Retina (tissue), 1 donor: ENCODE measurements at places on chromosomes 16 and 17.

GRCh38 chr16:88014252-88014781, 63.1 kb downstream of the BANP start:
- DNase-seq, result no peak

DNA sequence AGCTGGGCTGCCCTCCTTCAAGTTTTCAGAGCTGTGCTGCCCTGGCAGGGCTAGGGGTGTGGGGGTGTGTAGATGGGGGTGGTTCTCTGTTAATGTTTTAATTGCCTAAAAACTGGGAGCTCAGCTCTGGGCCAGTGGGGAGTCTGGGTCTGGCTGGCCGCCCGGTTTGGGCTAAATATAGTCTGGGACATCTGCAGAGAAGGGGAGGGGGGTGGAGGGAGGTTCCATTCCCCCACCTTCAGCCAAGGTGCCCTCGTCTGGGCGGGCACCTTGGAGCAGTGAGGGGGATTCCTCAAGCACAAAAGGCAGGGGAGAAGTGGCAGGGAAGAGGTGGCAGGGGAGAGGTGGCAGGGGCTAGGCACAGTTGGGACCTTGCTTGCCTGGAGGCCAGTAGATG, 13.0 kb downstream of the RARA start:
- no peak for DNase-seq

DNA sequence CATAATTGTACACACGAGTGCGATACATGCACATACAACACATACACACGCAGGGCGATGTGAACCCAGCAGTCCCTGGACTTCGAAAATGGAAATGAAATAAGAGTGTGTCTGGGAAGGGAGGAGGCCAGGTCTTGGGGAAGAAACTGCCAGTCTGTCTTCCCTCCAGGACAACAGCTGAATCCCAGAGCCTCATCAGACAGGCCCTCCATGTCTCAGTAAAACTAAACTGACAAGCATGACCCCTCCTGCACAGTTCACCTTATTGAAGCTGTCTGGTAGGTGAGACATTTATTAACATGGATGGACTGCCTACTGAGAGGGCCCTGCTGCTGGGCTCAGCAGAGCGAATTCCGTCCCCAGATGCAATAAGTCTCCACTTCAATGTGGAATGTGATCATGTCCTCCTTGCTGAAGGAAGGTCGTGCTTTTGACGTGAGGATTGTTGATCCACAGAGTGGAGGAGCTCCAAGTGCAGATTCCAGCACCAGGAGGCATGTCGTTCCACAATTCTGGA, 117.4 kb downstream of the SOX9 start:
- peak; percentile 51 for DNase-seq

GRCh38 chr17:57784226-57784895, 39.3 kb upstream of the CCDC182 start:
- DNase-seq, result no peak

DNA sequence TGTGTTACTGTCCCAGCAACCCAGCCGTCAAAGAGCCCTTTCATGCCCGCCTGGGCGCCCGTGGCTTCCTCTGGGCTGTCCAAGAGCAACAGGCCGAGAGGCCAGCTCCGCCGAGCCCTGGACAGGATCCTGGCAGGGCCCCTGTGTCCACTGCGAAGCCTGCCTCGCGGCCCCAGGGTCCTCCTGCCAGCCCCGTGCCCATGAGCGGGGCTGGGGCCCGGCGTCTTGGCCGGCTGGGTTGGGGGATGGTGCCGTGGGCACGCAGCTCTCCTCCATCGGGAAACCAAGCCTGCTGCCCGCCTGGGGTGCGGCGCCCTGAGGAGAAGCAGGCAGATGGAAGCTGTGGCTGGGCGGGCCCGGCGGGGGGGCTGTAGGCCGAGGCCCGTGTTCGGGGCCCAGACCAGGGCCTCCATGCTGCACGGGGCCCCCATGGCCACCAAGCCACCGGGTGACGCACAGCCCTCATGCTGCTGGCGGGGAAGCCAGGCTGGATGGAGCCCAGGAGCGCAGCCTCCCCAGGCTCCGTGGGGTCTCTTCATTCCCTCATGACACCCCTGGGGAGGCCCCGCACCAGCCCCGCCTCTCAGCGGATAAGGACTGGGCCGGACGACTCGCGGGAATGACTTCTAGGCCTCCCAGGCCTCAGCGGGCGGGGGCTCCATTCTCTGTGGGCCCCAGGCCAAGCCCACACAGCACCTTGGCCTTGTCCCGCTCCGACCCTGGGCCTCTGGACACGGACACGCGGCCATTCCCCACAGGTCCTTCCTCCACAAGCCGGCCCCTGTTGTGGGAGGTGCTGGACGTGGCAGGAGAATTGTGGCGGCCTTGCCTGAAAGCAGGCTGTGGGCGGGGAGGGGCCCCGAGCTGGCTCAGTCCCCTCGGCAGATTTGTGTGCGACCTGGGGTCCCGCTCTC, at the start of gene C1QTNF8:
Gene C1QTNF8, minus strand, starts transcription at position 76 of the 914 bp plus-strand sequence. CDS start 1,322 bp downstream, outside the sequence.
- DNase-seq, result no peak

- DNase-seq, result no peak
These were observed 93.8 kb downstream of the SALL1 start for GRCh38 chr16:51057102-51057793.
